ENCODE measurements at places on chromosomes 12 and 14.

DNA sequence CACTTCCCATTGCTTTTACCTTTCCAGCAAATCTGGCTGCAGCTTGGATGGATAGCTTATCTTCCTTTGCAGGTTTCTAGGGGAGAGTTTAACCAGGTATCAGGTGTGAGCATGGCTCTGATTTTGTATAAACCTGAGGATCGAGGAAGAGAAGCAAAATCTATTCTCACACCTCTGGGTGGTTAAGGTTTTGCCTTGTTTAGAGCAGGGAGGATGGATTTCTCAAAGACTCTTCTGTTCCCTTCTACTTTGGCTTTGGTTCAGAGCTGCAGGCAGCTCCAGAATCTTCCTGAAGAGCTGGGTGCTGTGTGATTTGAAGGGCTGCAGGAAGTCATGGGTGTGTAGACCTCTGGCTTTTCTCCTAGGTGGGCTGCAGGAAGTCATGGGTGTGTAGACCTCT, 1.7 kb downstream of the JDP2 start:
- no peak for DNase-seq

DNA sequence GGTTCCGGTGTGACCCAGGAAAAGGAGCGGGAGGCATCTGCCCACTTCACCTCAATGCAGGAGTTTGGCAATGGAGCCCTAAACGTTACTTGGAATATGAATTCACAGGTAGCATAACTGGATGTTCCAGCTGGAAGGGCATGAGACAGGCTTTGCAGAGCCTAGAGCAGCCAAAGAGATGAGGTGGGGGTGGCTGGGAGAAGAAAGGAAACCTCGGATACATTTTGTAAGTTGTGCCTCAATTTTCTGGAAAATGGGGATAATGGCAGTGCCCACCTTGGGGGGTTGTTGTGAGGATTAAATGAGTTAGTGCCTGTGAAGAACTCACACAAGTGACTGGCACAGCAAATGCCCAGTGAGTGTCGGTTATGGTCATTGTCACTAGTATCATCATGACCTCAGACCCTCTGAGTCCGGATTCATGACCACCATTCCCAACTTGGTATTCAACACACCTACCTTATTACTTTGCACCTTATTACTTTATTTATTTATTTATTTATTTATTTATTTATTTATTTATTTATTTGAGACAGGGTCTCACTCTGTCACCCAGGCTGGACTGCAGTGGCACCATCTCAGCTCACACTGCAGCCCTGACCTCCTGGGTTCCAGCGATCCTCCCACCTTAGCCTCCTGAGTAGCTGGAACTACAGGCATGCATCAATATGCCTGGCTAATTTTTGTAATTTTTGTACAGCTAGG, 56.0 kb downstream of the CLMN start:
- DNase-seq = no peak

GRCh38 chr14:22383515-22384166, 205.4 kb downstream of the DAD1 start:
- DNase-seq = no peak

GRCh38 chr12:95279856-95280255, 62.2 kb downstream of the VEZT start:
- DNase-seq = no peak

GRCh38 chr14:34983786-34984185, 994 bp downstream of the SRP54 start:
- DNase-seq = no peak

GRCh38 chr12:48486261-48486660, 4.0 kb downstream of the C12orf54 start:
- no peak for DNase-seq

GRCh38 chr12:27123642-27124041, 41.3 kb upstream of the C12orf71 start:
- DNase-seq = no peak

DNA sequence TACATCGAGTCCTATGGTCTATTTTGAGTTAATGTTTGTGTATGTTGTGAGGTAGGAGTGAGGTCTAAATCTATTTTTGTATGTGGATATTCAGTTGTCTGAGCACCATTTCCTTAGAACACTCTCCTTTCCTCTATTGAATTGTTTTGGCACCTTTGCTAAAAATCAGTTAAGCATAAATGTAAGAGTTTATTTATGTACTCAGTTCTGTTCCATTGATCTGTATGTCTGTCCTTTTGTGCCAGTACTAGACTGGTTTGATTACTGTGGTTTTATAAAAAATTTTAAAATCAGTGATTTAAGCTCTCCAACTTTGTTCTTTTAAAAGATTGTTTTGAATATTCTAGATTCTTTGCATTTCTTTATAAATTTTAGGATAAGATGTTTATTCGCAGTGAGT, 70.1 kb upstream of the PCNX4 start:
- no peak for DNase-seq

GRCh38 chr12:53053218-53054111, 3.6 kb downstream of the TNS2 start:
- no peak for DNase-seq

DNA sequence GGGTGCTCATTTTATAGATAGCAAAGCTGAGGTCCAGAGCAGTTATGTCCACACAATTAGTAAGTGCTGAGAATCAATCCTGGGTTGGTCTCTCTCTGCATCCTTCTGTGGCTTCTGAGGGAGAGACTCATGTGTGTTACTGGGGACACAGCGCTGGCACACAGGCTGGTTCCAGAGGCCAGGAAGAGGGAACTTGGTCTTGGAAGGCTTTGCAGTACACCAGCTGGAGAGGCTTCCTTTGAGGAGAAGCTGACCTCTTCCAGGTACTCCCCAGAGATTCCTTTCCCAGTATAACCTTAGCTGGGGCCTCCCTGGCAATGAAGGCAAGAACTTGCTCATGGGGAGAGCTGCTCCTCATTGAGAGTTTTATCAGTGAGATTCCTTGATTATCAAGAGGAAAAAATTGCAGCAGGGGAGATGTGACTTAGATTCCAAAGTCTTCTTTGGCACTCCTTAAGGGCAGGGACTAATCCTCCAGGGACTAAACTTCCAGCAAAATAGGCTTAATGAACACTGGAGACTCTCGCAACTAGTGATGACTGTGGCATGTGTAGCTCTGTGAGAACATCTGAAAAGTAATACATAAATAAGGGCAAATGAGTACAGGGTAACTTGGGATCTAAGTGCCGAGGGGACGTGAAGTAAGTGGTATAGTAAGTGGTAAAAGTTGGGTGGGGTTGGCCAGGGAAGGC, 13.9 kb upstream of the KRT80 start:
- no peak for DNase-seq

- no peak for DNase-seq
Observed at GRCh38 chr12:56118688-56119357, 757 bp downstream of the ZC3H10 start.

DNA sequence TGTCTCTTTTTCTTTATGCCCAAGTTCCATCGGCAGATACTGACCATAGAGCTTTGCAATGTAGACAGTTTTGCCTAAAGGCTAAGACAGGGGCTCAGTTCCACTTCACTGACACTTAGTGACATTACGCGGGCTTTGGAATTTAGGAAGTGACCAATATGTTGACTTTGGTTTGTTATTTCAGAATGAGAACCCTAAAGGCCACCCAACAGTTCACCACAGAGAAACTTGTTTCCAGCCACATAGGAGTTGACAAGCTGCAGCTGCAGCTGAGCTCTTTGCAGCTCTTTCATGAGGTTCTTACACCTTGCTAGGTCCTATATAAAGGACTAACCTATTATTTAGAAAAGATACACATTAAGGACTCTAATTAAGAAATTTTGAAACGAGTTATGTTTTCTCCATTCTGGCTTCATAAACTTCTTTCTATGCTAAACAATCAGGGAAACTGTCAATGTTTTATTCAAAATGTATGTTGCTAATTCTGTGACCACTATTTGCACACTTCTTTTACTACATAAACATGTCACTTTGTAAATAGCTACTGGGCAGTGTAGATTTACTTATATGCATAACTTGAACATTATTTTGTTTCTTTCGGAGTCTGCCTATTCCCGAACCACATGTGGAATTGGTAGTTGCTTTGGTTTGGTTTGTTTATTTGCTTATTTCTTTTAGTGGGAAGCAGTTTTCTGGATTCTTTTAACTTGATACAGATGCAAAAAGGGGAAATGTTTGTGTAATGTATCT, 18.5 kb upstream of the KLRD1 start:
- DNase-seq = no peak

DNA sequence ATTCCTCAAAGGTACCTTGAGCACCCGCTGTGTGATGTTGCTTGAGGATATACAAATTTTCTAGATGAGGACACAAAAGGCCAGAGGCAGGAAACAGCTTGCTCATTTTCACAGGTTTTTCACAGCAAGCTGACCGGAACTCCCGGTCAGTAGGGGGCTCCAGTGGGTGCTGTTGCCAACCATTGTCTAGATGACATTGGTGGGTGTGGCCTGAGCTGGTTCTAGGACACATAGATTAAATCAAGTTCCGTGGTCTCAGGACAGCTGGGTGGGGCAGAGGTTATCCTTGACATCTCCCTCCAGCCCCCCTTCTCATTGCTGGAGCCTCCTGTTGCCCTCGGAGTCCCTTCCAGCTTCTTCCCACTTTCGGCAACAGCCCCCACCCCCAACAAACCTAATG, 153.6 kb upstream of the FKBP4 start:
- DNase-seq = peak; percentile 43

GRCh38 chr14:53536446-53536845, 383.3 kb upstream of the DDHD1 start:
- no peak for DNase-seq

DNA sequence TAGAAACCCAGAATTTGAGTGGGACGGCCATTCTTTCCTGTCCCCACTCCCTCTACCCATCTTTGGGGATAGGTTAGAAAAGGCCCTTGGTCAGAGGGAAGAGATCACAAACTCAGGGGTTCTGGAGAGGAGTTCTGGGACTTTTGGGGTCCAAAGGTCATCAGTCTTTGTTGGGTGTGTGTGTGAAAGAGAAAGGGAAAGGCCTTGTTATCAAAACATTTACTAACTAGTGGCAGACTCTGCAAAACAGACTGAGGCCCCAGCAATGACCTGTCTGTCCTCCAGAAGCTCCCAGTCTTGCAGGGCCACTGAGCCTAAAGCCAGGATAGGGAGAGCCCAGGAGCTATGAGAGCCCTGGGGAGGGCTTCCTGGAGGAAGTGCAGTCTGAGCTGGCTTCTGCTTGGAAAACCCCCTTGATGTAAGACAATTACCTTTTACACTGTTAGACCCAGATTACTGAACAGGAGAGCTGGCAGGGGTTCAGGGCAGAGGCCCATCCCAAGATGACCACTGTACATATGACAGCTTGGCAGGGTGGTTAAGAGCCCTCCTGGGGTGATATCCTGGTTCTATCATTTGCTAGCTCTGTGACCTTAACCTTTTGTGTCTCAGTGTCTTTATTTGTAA, 429.1 kb upstream of the CCDC196 start:
- no peak for DNase-seq

DNA sequence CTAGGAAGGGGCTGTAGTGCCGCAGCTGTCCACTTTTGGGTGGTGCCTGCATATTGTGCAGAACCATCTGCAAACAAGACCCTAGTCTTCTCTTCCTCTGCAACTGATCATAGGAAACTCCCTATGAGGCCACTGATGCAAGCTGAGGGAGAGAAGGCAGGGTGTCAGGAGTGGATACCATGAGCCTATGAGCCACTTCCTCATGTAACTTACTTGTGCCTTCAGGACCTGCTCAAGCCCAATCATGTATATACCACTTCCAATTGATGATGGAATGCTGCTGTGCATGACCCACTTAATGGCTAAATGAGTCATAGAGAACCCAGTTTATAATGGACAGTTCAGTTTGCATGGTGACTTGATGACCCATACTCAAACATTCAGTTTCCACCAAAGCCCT, 107.9 kb downstream of the ALG10B start:
- DNase-seq = no peak

GRCh38 chr12:26773313-26774104, 59.5 kb downstream of the ITPR2 start:
- no peak for DNase-seq

DNA sequence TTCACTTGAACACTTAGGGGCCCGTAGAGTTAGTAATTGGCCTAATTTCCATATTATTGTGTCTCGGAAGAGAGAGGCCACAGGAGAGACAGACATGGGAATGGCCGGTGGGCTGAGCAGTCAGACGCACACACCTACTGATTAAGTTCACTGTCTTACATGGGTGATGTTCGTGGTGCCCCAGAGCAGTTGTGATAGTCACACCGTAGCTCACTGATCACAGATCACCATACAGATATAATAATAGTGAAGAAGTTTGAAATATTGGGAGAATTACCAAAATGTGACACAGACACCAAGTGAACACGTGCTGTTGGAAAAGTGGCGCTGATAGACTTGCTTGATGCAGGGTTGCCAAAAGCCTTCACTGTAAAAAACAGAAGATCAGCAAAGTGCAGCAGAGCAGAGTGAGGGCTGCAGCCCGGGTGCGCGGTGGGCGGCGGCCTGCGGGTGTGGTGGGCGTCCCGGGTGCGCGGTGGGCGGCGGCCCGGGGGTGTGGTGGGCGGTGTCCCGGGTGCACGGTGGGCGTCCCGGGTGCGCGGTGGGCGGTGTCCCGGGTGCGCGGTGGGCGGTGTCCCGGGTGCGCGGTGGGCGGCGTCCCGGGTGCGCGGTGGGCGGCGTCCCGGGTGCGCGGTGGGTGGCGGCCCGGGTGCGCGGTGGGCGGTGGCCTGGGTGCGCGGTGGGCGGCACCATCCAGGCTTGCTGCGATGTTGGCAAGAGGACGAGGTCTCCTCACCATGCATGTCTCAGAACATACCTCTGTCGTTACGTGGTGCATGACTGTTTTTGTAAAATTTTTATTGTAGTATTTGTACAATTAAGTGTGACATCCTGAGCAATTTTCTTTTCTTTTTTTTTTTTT, 34.3 kb upstream of the TEX22 start:
- peak; percentile 95 for DNase-seq

- DNase-seq = no peak
Observed at GRCh38 chr12:21561158-21561557, 35.1 kb downstream of the SPX start.

DNA sequence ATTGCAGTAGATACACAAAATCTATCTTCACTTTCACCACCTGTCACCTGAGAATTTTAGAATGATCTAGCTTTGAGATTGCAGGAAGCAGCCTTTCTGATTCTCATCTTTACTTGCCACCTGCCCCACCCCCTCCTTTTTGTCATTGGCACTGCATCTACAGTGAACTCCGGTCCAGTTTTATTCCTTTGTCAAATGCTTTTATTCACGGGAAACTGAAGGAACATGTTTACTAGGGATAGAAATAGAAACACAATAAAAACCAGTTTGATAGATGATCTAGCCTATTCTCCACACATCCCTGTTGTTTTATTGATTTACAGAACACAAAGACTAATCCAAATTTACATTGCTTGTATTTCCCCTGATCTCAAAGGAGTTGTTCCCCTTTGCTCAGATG, 471.7 kb upstream of the STXBP6 start:
- DNase-seq = no peak

- no peak for DNase-seq
Observed at GRCh38 chr12:63995512-63995911, 151.0 kb downstream of the SRGAP1 start.

GRCh38 chr14:72657214-72657921, 236.5 kb downstream of the DPF3 start:
- no peak for DNase-seq

GRCh38 chr12:52280796-52281560, 6.5 kb downstream of the KRT86 start:
- DNase-seq = peak; percentile 91
